ENCODE measurements at places on chromosomes 4 and X.

DNA sequence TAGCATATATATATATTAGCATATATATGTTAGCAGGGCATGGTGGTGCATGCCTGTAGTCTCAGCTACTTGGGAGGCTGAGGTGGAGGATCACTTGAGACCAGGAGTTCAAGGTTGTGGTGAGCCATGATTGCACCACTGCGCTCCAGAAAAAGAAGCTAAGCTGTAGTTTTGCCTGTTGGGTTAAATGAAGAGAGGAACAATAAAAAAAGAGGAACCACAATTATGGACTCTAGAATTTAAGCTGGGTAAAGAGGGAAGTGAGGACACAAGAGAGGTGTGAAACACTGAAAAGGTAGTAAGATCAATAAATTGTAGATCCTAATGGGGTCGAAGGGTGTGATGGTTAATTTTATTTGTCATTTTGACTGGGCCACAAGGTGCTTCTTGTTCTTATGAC lies 40.5 kb upstream of the HSD17B10 start:
- DNase-seq = no peak

GRCh38 chr4:106627051-106627450 lies 258.5 kb upstream of the GIMD1 start:
- no peak for DNase-seq

DNA sequence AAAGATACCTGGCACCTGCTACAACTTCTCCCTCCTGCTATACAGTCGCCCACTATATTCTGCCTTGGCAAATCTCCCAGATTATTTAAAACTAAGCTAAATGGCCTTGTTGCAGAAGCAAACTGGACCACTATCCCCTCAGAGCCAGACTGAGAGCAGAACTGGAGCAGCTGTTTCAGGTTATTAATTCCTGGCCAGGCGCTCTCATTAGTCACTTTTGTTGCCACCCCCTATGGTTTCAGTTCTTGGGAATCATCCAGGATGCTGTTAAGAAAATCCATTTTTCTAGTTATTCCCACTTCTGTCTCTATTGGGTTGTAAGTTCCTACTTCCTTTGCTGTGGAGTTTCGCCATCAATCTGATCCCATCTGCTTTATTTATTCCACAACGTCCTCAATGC lies 30.1 kb downstream of the ADGRA3 start:
- peak; percentile 31 for DNase-seq

GRCh38 chr4:78149751-78150542 lies 92.8 kb downstream of the FRAS1 start:
- DNase-seq = no peak

- DNase-seq = no peak
Observed at GRCh38 chrX:24561121-24561520, 86.0 kb downstream of the PCYT1B start.

- DNase-seq = no peak
Observed at GRCh38 chrX:32041181-32041580, 969.3 kb upstream of the FTHL17 start.

DNA sequence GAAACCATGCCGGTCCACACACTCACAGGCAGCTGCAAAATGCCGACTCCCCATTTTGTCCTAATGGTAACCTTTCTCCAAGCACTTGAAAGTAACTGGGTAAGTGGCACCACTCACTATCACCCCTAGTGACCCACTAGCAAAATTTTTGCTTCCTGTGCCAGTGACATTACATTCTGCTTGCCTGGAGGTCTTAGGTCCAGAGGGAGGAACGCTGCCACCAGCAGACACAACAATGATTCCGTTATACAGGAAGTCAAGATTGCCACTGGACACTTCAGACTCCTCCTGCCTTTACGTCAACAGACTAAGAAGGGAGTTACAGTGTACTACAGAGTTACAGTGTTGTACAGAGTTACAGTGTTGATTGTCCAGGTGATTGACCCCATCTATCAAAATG lies 11.8 kb upstream of the TMEM192 start:
- DNase-seq = no peak

- DNase-seq = no peak
Observed at GRCh38 chr4:171817026-171817425, 3.8 kb downstream of the GALNTL6 start.

- DNase-seq = no peak
Observed at GRCh38 chrX:48071064-48071985, at the start of gene ZNF630. Gene ZNF630, minus strand, starts transcription at chrX:48071640. Its CDS starts 4,754 bp downstream, at chrX:48066886.

DNA sequence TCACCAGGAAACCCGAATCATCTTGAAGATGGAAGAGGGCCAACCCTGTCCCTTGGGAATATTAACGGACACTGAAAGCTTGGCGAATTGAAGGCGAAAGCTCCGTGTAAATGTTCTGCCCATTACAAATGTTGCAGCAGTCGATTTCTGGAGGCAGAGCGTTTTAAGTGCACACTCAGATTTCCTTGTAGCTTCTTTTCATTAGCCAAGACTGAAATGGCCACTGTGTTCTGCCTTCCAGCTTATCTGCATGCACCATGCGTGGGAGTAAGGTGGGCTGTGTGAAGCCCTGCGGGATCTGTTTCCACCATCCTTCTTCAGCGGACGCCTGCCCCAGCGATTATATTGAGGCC lies 1.3 kb downstream of the SMIM20 start:
- DNase-seq = no peak

DNA sequence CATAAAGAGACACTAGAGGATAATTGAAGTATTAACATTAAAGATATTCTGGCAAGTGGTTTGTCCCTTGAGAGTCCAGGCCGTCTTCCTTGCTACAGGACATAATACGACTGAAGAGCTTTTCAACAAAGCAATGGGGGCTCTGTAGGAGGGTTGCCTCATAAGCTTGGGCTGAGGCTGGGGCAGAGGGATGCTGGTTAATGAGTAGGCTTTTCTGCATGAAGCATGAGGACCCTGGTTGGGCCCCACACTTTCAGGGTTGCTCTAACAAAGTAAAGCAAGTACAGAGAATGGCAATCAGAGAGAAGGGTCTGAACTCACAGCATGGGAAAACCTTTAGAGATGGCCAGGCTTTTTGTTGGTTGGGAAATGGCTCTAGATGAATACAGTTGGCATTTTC lies 281.3 kb downstream of the IDS start:
- DNase-seq = no peak

DNA sequence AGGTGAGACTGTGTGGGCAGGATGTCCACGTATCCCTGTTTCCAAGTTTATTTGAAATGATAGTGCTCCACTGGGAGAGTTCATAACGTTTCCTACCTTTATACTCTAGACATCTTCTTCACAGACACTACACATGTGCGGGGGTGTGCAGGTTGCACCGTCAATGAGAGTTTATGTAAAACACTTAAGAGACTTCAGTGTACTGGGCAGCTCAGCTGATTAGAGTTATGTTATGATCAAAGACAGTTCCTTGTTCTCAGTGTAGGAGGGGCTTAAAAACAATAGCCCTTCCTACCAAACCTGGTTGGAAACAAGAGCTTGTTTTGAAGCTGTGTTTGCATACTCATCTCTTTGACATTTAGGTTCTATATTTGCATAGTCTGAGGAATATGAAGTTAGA lies 326.9 kb upstream of the AGA start:
- DNase-seq = no peak

DNA sequence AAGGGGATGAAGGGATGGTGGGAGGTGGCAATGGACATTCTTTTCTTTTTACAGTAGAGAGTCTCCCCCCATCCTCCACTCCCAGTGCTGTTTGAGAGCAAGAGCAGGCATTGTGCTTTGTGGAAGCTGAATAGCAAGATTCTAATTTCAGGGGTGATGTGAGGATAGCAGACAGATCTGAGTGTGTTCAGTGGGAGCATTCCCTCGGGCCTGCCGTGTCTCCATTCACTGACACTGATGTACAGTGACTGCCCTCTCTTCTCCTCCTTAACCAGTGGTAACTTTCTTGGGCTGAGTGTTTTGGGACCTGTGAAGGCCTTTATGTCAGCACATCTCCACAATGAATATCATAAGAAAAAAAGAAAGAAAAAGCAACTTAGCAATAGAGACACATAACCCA lies 396.6 kb upstream of the RPS6KA3 start:
- no peak for DNase-seq

DNA sequence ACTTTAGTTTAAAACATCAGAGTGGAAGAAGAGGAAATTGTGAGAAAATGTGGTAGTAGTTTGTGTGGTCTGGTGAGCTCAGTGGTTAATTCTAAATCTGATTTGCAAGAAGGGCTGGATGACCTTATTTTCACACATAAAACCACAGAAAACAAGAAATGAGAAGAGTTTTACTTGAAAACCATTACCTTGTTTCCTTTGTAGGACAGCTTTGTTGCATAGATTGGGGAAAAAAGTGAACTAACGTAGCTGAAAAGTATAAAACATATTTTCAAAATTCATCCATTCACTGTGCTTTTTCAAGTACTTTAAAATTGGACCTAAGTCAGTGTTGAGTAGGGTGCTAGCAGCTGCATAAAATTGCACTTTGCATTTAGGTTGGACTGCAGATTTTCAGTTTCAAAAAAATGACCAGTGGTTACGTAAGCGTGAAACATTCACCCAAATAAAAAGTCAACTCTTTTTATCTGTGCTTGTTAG lies 211.3 kb downstream of the ARHGAP10 start:
- no peak for DNase-seq

- DNase-seq = no peak
Observed at GRCh38 chrX:47568656-47569295, 7.8 kb downstream of the ARAF start.

- DNase-seq = no peak
Observed at GRCh38 chrX:38500866-38501265, 60.5 kb upstream of the TSPAN7 start.

- no peak for DNase-seq
Observed at GRCh38 chrX:1316527-1316926, 20.1 kb upstream of the IL3RA start.

DNA sequence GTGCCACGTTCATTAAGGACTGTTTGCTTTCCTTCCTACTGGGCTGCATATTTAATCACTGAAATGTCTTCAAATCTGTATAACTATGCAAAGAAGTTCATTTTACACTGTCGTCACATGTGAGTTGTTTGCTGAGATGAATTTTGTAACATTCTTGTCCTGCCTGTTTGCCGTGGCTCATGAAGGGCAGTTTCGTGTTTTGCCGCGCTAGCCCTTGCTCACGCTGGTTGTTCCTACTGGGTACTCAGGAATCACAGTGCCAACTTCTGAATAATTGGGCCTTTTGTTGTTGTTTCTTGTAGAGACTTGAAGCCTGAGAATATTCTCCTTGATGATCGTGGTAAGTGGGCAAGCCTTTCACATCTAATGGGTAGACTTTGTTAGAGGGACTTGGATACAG lies 52.2 kb downstream of the HTT-AS start:
- no peak for DNase-seq

GRCh38 chr4:81723019-81723884 lies 251.5 kb upstream of the RASGEF1B start:
- DNase-seq = no peak

DNA sequence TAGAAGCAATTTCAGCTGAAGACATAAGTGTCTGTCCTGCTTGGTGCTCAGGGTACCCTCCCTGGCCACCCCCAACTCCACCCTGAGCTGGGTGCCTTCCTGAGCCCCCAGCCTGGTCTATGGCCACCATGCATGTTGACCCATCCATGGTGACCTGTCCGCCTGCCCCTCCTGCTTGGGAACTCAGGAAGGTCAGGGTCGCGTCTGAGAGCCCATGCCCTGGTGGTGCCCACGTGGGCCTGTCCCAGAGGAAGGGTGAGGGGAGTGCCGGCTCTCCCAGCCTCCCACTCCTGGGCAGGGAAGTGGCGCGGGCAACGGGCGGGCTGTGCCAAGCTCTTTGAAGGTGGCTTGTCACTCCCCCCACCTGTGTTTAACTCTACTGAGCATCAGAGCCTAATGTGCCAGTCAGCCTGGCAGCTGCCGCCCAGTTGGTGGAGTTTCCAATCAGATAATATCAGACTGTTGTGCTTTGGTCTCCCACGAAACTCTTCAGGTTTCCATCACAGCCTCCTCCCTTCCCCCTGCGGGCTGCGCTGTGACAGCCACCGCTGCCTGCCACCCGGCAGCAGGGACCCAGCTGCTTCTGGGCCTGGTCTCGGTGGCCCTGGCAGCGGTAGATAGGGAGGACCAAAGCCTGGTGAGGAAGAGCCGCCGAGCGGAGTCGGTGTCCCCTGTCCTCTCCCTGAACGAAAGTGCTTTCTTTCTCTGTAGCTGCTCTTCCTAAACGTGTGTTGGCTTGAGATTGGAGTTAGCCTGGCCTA lies 4.8 kb downstream of the SH3BP2 start:
- DNase-seq = no peak

DNA sequence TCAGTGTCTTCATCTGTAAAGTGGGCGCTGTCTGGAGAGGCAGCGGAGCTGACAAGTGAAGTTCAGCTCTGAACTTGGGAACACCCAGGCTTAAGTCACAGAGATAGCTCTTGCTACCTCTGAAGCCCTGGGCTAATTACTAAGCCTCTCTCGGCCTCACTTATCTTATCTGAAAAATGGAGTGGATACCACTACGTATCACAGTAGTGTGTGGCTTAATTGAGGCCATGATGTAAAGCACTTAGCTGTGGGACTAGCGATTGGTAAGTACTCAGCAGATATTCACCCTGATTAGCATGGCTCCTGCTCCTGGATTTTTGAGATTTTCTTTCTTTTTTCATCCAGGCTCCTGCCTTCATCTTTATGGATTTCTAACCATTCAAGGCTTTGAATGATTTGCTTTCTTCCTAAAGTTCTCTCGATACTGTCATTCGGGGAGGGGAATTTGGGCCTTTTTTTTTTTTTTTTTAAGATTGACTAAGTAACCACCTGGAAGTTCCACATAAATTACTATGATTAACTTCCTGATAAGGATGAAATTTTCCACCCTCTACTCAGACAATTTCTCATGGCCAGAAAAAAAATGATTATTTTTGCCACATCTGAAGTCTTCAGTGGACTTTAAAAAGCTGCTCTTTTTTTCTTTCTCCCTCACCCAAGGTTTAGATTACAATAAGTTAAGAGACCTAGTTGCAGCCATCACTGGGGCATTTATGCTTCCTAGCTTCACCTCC lies 17.1 kb downstream of the LDB2 start:
- no peak for DNase-seq
